Dermis blood vessel endothelial cell (primary cell): ENCODE measurements at places on chromosomes 11 and 22.
A peak's percentile ranks its signal among the peaks of the same experiment; 100 is the strongest.

DNA sequence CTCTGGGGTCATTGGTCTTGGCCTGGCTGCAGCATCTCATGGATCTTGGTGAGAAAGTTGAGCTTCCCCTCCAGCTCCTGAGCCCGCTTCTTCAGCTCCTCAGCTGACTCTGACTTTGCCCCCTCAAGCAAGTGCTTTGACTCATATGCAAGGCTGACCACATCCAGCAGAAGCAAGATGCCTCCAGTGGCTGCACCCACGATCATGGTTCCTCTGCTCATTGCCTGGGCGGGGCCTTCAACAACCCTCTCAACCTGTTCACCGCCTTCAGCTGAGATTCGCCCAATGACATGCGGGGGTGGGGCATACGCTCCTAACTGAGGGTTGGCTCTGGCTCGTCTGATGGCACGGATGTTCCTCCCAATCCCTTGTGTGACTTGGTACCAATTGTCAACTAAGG lies 11.9 kb downstream of the APOL2 start:
- DNase-seq, result no peak

DNA sequence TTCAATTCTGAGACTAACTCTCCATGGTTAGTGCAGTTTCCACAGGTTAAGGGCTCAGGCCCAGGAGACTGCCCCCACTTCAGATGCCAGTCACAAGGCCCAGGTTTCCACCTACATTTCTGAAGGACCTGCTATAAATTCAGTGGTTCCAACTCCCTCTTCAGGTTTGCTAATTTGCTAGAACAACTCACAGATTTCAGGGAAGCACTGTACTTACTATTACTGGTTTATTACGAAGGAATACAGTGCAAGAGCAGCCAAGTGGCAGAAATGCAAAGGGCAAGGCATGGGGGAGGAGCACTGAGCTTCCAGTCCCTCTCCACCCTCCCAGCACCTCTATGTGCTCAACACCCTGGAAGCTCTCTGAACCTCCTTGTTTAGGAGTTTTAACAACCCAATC lies 39.3 kb upstream of the SPON1 start:
- DNase-seq, result no peak

GRCh38 chr11:105609341-105609781 lies 512 bp upstream of the GRIA4 start:
- peak; percentile 60 for DNase-seq

DNA sequence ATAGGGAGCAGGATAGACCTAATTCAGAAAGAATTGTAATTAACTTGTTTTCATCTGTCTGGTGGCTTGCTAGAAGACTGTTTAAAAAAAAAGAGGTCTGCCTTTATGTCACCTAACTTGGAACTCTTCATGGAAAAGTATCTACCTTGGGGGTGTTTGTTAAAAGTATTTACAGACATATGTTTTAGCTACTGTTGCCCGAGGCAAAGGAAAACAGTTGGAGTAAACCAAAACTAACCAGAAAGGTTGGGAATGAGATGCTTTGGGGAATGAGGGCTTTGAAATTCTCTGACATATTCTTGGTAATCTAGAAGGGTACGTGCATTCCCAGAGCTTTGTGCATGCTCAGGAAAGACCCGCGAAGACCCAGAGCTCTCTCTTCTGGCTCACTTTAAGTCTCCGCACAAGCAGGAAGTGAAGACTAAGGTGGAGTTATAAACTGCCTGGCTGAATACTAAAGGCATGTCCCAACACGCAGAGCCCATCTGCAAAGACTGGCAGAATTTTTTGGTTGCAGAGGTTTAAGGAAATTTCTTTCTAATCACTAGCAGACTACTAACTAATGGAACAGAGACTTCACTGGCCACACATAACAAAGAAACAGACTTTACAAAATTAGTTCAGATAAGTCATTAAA lies 33.2 kb downstream of the HIKESHI start:
- DNase-seq, result no peak

DNA sequence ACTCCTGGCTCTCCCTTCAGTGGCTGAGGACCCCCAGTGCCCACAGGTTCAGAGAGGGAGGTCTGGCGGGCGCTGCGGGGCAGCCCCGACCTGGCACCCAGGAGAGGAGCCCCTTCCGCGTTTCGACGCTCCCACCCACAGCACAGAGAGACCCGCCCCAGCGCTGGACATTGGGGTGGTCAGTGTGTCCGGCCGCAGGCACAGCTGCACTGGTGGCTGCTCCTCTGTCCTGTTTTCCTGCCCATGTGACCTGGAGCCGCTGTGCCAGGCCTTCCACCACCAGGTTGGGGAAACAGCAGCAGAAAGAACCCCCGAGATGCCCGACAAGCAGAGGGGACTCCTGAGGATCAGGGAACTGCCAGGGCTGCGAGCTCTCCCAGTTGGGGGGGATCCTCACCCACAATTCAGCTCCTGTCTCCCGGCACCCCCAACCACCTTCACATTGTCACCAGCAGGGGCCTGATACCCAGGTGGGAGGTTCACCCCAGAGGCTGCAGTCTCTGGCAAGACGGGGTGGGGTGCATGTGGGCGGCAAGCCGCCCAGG lies 13.6 kb downstream of the KRTAP5-5 start:
- no peak for DNase-seq

GRCh38 chr11:12159351-12160099 lies 49.1 kb downstream of the MICAL2 start:
- DNase-seq, result peak; percentile 58

GRCh38 chr11:69550846-69551245 lies 69.4 kb downstream of the LINC01488 start:
- DNase-seq, result no peak

DNA sequence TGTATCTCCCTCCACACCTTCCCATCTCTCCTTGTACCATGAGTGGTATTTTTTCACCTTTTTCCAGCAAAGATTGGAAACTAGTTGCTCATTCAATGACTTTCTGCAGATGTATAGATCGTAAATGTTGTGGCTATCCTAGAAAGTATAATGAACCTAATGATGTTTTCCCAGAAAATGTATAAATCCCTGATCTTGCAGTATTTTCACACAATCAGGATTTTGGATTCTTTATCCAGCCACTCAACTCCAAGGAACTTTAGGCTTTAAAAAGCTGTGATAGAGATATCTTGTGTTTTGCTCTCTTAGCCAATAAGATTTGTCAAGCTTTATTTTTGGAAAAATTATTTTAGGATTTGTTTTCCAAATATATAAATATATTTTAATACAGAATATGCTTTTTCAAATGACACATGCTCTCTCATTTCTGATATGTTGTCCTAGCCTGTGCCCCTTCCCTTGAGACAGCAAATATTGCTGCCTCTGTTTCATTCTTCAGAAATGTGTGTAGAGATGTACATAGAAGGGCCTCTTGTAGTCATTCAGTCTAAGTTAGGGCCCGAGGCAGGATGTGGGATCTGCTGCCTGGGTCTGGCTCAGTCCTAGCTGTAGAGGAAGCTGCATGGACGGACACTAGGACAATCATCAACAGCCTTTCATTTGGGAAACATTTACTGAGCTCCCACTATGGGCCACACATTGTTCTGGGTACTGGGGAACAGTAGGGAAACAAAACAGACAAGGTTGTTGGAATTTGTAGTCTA lies 62.4 kb downstream of the NAV2 start:
- DNase-seq, result peak; percentile 18

GRCh38 chr11:863023-863909 lies 20.6 kb downstream of the TSPAN4 start:
- DNase-seq, result no peak

- DNase-seq, result no peak
These were observed 150.0 kb downstream of the SHANK2 start for GRCh38 chr11:71102251-71102995.

GRCh38 chr11:15699978-15700377 lies 585.3 kb downstream of the INSC start:
- no peak for DNase-seq
